ENCODE measurements at places on chromosomes 7 and 10. TPM values are rescaled to one million over a fixed set of nuclear protein-coding genes. Genes with fewer than 3 reads are reported as not detected.

DNA sequence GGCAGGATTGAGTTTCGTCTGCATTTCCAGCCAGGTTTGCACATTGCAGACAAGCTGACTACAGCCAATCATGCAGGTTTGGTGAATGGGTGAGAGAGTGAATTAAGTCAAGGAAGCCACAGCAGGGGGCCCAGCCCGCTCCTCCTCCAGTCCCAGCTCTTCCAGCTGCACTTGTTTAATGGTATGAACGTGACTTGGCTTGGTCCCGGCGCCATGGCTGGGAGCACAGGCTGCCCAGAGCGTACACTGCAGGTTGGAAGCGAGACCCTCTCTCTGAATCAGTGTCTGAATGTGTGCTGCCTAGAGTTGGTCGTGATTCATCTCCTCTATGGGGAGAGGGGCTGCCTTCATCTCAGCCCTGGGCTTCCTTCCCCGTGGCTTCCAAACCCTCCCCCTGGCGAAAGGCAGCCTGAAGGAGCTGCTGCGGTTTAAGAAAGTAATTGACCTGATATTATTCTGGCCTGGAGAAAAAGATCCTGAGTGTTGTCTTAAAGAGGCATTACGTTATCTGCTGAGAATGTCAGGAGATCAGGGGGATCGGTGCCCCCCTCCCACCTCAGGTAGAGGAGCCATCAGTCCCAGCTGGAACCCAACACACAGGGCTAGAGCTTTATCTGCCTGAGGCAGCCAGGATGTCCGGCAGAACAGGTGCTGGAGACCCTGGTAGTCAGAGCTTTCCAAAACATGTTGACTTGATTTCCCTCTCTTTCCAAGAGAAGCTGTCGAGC is 132.1 kb downstream of the COL26A1 start:
- no peak for DNase-seq

DNA sequence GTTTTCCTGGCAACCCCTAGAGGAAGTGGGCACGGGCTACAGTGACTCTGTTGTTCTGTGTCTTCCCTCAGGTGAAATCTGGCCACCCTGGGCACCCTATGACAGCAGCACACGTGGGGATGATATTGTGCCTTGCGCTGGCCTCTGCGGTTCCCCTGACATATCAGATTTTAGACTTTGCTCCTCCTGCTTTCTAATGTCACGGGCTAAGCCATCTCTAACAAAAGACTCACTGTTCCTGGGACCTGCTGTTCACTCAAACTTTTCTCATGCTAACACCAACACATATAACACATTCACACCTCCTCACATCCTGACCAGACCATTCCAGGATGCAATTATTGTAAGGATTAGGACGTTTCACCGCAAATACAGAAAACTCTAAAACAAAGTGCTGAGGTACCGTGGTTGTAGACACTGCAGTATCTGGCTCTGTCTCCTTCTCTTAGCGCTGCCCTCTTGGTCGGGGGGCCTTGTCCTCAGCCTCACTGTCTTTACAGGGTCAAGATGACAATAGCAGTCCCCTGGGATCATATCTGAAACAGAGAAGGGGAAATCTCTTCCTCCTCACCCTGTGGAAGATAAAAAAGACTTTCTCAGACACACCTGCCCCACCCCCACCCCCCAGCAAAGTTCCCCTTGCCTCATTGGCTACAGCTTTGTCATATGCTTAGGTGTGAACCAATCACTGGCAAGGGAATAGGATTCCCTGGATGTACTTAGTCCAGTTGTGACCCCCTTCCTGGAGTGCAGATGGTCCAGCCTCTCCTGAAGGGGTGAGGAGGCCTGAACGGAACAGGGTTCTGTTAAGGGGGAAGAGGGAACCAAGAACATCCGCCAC is 14.1 kb downstream of the CHN2 start:
- no peak for DNase-seq

GRCh38 chr10:14478604-14479003 is 147.9 kb upstream of the FRMD4A start:
- peak; percentile 67 for DNase-seq

Gene SPDYE8
- 0.20 TPM for polyA plus RNA-seq

Gene FAM20C
- polyA plus RNA-seq: 32.0 TPM

Gene CLRN3
- polyA plus RNA-seq: not detected

Gene GSTO2
- polyA plus RNA-seq: 0.99 TPM

All from forelimb muscle (tissue), 1 donor.